Stimulated activated CD8-positive, alpha-beta memory T cell treated with anti-CD3 and anti-CD28 coated beads, Interleukin-4, amount 100 ng/mL, for 4 hours (primary cell): ENCODE measurements at places on chromosomes 3 and 15.

- no peak for DNase-seq
These were observed 146.9 kb downstream of the CLSTN2 start for GRCh38 chr3:140081887-140082286.

DNA sequence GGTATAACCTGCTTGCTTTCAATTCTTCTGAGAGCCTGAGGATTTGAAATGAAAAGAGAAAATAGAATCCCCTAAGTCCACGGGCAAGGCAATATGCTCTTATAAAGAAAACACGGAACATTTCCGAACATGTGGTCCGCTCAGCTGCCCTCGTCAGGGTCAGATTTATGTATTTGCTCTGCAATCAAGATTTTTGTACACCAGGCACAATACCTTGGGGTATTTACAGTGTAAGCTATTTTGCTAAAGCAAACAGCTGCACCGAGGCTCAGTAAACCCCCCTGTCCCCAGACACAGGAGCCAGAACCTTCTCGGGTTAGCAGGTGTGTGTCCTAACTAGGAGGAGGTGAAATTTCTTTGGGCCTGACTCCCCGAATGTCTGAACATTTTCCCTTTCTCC is 155.8 kb upstream of the LRIG1 start:
- DNase-seq, result no peak

- no peak for DNase-seq
These were observed 48.1 kb downstream of the SETMAR start for GRCh38 chr3:4351164-4351855.

DNA sequence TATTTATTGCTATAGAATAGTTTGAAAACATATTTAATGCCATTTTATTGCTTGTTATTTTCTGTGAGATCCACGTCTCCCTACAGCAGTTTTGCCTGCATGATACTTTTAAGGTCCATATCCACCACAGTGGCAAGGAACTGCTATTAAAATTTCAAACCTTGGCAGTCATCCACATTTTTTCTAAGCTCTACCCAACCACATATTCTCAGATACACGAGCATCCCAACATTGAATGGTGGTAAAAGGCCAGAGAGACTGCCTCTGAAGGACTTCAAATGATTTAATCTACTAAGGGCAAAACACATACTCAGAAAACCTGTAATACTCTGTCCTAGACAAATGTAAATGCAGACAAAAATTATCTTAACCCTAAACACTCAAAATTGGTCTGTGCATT is 173.1 kb downstream of the ERC2 start:
- DNase-seq, result no peak

DNA sequence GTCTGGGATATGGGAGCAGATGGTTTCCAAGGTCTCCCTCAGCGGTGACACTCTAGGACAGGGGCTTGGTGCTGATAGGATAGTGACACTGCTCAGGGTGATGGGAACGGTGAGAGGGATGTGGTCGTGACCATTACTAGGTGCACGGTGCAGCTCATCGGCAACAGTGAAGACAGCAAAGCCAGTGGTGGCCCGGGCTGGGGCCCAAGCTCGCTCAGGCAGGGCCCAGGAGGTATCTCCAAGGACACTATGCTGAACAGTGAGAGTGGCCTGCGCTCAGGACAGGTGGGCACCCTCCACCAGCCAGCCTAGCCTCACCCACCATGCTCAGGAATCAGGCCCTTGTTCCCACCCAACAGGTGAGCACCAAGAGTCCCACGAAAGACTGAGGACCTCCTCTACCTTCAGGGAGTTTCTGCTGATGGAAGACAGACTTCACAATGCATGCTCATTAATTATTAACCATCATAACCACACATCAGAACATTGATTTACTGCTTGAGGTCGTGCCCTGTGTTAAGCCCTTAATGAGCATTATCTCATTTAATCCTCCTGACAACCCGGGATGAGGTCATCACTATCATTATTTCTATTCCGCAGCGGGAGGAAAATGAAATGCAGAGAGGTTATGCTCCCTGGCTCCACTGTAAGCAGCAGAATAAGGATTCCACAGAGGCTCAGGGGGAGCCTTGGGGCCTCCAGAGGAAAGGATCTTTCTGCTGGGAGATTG is 269.4 kb downstream of the UACA start:
- DNase-seq, result no peak

DNA sequence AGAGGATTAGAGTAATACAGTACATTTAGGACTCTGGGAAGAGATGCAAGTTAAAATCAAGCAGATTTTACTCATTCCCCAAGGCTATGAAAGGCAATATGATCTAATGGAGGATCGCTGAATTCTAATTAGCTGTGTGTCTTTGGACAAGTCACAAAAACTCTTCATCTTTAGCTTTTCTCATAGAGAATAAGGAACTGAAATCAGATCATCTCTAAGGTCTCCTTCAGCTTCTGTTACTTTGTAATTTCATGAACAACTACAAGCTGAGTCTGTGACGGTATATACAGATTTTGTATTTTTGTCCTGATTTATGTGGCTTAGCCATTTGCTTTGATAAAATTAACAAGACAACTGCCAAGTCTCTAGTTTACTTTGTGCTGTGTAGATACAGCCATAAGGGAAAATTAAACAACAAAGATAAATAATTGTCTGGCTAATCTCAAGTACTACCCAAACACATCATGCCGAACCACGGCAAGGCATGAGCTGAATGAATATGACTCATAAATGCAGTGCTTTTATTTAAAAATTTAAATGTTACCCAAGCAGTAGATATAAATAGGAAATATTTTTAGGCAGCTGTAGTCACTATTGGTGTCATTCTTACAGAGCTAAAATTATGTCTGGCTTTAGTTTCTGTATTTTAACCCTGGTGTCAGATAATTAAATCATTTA is 81.5 kb downstream of the GAP43 start:
- no peak for DNase-seq

- DNase-seq, result no peak
These were observed 359.6 kb upstream of the NECTIN3 start for GRCh38 chr3:110711851-110712516.

DNA sequence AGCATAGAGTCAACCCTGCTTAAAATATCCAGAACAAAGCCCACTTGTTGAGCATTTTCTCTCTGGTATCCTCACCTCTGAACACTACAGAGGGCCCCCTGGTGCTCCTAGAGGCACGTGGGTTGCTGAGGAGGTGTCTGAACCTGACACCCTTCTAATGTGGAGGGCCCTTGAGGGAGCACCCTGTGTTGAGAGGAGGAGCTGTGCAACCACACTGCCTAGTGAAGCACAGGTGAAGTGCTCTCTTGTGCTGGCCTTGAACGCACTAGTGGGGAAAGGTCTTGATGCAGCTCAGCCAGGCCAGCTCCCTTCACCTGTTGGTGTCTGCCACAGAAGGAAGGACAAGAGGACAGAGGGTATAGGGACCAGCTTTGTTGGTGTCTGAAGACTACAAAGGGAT is 51.9 kb downstream of the CCK start:
- no peak for DNase-seq

DNA sequence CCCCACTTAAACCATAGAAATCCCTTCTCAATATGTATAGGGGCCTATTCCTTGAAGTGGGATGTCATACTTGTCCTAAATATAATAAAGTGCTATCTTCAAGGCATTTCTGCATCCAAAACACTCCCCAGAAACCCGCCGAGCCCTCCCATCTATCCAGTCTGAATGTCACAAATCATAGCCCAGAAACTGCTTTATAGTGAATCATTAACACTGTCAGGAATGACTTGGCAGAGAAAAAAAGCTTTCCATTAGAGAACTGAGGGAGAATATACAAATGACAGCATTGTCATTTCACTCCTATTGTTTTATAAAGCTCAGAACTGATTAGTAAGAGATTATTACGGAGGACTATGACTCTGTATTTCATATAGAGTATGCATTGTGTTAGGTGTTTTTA is 48.4 kb upstream of the MEIS2 start:
- no peak for DNase-seq

- no peak for DNase-seq
These were observed 122.7 kb downstream of the USP13 start for GRCh38 chr3:179775416-179776122.

DNA sequence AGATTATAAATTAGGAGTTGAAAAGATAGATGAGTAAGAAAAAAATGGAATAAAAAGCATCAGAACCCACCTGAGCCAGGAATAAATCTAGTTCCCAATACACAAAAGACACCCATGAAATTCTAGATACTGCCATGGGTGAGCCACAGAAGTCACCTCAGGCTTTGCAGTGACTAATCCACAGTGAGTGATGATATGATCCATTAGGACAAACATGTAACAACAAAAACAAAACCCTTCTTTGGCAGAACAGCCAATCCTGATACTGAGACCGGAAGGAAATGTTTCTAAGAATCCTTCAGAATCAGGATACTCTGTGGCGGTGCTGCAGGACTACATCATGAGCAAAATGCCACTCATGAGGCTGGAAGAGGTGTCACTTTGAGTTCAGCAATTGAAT is 15.0 kb upstream of the MINDY4B start:
- DNase-seq, result no peak

- no peak for DNase-seq
These were observed 441.0 kb downstream of the TUSC7 start for GRCh38 chr3:117150628-117151027.

DNA sequence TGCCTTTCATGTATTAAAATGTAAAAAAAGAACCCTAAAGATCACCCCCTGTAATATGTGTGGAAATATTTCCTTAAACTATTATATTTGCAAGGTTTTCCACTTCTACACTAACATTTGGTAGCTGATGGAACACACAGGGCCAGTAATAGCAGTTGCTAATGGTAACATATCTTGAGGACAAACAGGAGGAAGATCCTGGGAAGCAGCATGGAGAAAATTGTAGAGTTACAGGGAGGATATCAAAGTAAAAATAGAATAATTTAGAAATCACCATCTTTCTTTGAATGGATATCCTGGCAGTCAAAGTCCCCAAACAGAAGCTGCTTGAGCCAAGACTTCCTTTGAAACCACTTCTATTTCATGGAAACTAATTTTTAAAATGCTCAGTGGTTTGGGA is 29.5 kb upstream of the OSTN start:
- no peak for DNase-seq

DNA sequence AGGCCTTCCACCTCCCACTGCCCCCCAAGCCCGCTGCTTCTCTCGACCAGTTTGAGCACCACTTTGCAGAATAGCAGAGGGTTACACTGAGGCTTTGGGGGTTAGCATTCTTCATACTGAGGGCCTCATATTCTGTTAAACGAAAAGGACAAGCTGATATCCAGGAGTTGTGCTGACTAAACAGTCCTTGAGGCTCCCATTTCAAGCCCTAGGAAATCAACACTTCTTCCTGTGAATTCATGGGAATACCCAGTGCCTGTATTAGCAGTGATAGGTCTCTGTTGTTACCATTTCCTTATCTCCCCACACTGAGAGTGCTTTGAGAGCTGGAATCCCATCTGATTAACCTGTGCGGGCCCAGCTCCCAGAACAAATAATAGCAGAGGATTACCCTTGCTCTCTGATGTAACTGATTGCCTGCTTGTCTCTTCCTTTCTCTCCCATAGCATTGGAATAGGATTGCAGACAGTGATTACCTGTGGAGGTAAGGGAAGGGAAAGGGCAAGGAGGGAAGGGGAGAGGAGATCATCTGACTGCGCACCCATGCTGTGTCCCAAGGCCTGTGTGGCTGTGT is 930 bp downstream of the FBXW12 start:
- DNase-seq, result no peak

DNA sequence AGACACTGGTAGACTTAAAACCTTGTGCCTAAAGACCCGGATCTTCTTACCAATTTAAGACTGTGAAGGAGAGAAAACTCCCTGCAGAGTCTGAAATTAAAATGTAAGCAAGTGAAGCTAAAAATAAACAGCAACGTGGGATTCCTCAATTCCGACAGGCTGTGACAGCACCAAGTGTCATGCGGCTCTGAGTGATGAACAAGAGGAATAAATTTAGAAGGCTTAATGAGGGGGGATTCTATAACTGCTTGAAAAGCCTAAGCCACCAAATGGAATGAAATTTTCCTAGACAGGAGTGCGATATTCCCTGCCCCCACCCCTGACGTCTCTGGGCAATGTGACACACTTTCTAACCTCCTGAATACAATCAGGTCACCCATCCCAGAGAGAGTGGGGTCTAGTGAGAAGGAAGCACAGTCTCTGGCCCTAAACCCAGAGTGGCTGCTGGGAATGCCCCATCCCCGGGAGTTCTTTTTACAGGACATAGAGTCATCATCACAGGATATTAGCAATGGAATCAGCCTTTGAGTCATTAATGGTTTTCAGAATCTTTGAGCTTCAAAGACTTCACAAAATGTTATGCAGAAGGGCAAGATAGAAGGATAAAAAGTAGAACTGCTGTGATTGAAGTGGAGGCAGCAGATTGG is 114.3 kb downstream of the EDEM1 start:
- no peak for DNase-seq

- DNase-seq, result no peak
These were observed 12.5 kb downstream of the PML start for GRCh38 chr15:74006774-74007639.

- DNase-seq, result no peak
These were observed 4.8 kb downstream of the ADAMTSL3 start for GRCh38 chr15:83658430-83659416.

DNA sequence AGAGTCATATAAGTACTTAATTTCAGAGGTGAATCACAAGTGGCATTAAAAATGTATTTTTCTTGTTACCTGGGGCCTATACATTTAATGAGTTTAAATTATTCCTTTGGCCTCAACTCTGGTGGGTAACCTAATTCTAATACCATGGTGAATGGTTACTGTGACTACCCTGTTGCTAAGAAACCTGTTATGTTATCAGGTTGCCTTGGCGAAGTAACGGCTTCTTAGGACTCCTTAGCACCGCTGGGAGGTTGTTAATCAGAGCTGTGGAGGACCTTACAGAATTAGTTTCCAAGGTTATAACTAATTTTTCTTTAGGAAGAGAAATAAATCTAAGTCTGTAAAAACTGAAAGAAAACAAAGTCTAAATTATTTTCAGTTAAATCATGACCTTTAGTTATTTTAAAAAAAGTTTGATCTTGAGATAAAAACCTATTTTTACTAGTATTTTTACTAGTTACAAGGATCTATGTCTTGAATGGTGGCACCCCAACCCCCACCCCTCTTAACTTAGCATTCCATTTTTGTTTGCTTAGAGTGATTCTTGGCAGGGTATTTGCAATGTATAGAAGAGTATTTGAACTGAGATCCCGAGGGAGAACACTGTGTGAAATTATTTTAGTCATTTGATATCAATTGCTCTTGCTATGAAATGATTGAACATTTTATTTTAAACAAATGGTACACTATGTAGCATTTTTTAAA is 155.5 kb downstream of the FNDC3B start:
- DNase-seq, result no peak

DNA sequence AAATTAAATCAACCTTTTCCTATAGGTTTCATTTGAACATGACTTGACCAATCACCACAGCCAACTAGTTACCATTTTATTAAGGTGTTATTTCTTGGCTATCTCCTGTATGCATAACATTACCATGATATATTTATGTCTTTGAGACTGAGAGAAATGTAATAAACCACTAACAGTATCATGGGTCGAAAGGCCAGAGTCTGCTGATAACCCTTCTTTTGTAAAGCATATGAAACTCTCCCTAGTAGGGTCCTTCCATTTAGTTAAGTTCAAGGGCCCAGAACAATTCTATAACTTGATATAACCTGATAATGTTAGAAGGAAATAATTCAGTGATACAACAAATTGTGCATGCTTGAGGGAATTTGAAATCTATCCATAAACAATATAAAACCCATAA is 14.3 kb upstream of the DPH6 start:
- no peak for DNase-seq

GRCh38 chr3:47145272-47145671 is 18.6 kb downstream of the SETD2 start:
- no peak for DNase-seq
